NCI-H1694 (cell line): ENCODE measurements at places on chromosomes 7 and 10.

DNA sequence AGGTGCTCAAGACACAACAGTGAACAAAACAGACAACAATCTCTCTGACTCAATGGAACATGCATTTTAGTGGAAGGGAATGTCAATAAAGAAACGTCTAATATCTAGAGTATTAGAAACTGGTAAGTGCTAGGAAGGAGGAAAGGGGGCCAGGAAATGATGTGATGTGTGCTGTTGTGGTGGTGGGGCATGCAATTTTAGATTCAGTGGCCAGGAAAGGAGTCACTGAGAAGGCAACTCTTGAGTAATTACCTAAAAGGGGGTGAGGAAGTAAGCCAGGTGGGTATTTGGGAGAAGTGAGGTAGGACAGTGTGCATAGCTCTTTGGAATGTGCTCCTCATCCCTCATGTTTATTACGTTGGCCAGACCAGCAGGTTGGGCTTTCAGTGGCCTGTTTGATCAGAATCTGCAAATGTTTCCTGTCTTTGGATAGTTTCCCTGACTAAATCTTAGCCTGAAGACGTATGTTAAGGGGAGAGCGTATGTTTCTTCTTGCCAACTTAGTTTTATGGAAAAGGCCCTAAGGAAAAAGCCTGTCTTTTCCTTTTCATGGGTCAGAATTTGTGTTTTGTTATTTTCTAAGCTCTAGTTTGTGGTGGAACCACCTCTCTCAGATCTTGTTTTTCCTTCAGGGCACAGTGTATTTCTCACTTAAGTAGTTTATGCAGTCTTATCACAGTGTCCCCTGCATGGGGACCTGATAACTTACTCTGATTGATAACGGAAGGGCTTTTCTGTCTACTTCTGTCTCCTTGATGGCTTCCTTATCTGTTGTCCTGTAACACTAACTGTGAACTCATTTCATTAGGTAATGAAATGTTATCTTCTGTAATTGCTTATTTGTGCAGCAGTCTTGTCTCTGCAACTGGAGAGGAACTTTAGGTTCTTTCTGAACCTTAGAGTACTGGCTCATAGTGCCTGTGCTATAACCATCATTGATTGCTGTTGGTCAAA lies 203.7 kb downstream of the AUTS2 start:
- DNase-seq = no peak

DNA sequence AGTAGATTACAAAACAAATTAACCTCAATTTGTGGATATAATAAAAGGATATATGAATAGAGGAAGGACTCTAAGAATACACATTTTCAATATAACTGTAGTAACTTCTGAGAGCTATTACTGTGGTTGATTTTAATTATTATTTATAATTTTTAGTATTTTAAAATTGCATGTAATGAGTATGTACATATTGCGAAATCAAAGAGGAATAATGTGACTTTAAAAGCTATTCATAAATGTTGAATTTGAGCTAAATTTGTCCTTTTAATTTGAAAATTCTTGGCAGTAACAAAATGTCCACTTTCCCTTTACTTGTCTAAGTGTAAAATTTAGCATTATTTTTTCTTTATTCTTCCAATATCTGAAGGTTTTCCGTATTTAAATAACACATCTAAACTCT lies 750.6 kb upstream of the PCDH15 start:
- no peak for DNase-seq

DNA sequence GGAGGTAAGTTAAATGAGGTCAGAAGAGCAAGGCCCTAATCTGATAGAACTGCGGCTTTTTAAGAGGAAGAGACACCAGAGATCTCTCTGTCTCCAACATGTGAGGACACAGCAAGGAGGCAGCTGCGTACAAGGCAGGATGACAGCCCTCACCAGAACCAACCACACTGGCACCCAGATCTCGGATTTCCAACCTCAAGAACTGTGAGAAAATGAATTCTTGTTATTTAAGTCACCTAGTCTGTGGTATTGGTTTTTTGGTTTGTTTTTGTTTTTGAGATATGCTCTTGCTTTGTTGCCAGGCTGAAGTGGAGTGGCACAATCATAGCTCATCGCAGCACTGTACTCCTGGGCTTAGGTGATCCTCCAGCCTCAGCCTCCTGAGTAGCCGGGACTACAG lies 127.2 kb downstream of the DLG5 start:
- DNase-seq = no peak

DNA sequence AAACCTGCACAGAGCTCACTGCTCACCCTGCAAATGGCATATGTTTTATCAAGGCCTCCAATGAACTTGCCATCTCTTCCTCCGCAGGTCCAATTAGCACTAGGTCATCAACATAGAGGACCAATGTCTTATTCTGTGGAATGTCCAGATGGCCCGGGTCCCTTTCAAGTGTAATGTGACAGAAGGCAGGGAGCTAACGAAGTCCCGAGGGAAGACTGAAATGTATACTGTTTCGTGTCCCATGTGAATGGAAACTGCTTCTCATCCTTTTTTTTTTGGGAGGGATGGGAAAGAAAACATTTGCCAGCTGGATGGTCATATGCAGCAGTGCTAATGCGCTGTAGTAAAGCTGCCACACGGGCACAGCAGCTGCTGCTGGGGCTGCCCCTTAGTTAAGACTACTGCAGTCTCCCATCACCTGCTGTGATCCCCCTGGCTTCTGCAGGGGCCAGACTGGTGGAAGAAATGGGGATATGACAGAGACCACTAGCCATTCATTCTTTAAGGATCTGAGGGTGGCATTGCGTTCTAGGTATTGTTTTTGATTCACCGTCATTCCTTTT lies 61.7 kb upstream of the CCNY start:
- peak; percentile 98 for DNase-seq

- no peak for DNase-seq
Measured at GRCh38 chr10:75108684-75109458, 2.6 kb upstream of the SAMD8 start.

- no peak for DNase-seq
Measured at GRCh38 chr10:16853201-16853600, 36.0 kb upstream of the RSU1 start.

DNA sequence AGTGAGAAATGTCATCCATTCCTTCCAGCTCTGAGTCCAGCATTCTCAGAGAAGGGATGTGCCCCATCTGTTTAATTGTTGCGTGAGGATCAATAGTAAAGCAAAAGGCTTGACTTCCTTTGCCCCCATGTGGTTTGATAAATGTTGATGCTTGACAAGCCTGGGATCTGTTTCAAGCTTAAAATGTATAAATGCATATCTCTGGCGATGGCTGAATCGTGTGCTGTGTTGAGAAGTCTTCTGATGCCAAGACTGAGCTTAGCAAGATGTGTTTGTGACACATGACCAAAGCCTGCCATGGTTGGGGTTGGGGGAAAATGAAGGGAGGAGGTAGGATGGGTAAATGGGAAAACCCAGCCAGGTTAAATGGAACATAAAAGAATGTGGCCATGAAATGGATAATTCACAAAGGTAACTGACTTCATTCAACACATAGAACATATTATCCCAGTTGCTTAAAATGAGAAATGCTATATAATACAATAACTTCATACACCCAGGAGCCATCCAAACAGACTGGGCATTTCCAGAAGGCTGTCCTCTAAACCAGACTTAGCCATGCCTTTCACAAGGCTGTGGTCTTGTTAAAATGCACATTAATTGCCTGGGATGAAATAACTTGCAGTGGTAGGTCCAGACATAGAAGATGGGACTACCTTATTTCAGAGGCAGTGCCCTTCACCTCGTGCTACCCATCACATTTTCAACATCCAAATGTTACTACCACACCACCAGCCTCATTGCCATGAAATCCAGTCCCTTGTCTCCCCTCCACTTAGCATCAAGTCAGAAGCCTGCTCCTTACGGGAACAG lies 147.3 kb upstream of the PDE1C start:
- DNase-seq = no peak

GRCh38 chr10:88676283-88677060 lies 12.2 kb downstream of the LIPF start:
- DNase-seq = no peak

DNA sequence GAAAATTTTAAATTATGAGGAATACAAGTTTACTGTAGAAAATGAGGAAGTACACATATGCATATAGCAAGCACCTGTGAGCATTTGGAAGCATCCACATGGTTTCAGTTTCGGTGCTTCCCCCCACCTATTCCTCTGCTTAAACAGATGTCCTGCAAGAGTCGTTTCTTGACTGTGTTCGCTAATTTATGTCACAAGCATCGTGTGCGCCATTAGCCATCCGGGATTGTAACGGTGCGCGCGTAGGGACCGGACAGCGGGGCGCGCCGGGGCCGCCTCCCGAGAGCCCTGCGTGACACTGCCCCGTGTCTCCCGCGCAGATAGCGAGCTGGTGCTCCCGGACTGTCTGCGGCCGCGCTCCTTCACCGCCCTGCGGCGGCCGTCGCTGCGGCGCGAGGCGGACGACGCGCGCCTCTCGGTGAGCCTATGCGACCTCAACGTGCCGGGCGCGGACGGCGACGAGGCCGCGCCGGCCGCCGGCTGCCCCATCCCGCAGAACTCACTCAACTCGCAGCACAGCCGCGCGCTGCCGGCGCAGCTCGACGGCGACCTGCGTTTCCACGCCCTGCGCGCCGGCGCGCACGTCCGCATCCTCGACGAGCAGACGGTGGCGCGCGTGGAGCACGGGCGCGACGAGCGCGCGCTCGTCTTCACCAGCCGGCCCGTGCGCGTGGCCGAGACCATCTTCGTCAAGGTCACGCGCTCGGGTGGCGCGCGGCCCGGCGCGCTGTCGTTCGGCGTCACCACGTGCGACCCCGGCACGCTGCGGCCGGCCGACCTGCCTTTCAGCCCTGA lies 90.9 kb downstream of the NEURL1 start:
- DNase-seq = no peak

- no peak for DNase-seq
Measured at GRCh38 chr7:127594490-127594889, 954 bp downstream of the FSCN3 start.

GRCh38 chr10:62010366-62010765 lies 108.9 kb downstream of the ARID5B start:
- DNase-seq = no peak

DNA sequence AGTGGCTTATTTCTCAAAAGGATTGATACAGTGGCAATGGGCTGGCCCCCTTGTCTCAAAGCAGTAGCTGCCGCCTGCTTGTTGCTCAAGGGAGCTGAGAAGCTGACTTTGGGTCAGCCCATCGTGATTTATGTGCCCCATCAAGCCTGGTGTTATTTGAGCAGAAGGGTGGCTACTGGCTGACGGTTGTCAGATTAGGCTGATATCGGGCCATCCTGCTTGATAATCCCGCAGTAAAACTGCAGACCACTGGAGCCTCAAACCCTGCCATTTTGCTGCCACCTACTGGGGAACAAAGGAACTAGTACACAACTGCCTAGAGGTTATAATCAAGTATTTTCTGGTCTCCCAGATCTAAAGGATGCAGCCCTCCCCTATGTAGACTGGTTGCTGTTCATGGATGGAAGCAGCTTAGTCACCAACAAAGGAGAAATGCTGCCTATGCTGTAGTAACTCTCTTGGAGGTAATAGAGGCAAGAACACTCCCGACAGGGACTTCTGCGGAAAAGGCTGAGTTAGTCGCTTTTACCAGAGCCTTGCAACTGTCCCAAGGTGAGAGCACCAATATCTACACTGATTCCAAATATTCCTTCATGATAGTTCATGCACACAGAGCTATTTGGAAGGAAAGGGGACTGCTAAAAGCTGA lies 65.9 kb upstream of the ZNF92 start:
- peak; percentile 41 for DNase-seq
